DMS79 treated with DMSO at 0.1 percent for 48 hours (cell line): ENCODE measurements at places on chromosomes 2 and 18.

DNA sequence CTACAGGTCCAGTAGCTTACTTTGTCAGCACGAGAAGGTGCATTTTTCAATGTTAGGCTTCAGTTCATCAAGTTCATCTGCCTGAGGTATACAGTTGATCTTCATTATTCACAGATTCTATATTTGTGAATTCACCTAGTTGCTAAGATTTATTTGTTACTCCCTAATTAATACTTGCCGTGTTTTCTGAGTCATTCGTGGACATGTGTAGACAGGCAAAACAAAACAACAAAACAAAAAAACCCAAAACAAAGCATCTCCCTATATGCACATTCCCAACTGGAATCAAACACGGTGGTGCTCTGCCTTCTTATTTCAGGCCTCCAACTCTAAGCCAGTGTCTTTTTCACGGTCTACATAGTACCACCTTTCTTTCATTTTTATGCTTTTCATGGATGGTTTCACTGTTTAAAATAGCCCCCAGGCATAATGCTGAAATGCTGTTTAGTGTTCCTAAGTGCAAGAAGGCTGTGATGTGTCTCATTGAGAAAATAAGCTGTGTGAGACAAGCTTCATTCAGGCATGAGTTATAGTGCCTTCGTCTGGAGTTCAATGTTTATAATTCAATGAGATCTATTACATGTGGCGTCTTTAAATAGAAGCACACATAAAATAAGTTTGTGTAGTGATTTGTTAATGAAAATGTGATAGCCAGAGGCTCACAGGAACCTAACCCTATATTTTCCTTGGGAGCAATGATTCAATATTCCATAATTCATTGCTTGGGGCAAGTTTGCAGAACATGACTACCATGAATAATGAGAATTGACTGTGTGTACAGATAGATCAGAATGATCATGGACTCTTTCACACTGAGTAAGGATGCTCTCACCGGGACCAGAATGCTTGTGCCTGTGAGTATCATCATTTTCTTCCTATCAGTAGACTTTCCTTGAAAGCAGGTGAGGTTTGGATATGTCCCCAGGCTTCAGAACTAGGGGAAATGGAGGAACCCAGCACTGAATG is 24.6 kb downstream of the ITGB6 start:
- DNase-seq, result no peak

DNA sequence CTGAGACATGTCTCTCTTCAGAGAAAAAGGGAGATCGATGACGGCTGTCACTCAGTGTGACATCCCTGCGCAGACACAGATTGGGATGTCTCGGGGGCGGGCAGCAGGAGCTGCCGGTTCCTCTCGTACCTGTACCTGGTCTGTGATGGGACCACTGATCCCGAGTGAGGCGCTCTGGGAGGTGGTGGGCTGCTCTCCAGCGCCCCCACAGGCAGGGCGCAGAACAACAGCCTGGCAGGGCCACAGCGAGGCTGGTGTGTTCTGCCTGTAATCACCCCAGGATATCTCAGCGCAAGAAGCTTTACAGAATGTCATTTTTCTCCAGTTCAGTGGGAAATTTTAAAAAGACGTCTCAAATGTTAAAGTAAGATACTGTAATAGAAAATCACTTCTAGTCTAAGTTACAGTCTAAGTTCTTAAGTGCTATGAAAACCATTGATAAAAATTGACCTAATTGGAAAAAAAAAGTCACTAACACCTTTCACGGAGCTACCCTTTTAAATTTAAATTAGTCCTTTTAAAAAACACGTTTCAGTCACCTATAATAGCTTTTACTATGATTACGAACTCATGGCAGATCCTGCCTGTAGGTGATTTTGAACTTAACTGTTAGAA is 189.8 kb downstream of the SNTG2 start:
- no peak for DNase-seq

DNA sequence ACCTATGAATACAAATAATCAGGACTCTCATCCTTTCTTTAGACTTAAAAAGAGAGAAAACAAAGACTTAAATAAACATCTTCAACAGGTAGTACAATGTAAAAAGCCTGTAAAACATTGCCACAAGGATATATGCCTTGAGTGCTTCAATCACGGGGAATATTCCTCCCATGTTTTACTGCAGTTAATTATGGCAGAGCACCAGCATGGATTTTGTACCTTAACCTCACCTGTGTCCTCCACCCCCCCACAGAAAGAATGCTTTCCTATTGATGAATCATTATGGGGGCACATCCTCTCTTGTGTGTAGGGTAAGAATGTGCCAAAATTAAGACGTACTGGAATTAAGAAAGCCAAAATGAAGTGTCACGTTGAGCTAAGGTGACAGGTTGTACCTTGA is 189.9 kb upstream of the FOSL2 start:
- no peak for DNase-seq

DNA sequence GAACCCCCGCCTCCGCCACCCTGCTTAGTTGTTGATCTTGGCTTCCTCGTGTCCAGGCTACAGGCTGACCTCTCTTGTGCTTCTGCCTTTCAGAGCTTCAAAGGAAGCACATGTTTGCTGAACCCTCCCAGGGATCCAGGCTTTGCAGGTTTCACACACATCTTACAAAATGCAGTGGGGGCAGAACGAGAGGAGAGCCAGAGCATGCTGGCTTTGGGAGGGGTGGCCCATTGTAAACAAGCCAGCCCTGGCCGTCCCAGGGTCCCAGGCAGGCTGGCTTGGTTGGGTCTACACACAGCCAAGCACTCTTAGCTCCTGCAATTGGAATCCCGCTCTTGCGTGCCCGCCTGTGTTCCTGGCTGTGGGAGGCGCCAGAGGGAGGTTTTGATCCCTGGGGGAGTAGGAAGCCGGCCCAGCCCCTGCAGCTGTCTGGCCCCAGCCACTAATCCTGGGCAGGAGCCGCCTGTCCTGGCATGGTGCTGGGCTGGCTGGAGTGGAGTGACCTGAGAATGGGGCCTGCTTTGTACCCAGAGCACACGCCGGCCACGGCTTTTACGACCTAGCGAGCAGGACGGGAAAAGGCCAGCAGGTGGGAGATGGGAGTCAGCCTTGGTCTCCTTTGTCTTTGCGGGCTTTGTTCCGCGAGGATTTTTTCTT is 53.9 kb downstream of the SH3BP4 start:
- DNase-seq, result peak; percentile 76

DNA sequence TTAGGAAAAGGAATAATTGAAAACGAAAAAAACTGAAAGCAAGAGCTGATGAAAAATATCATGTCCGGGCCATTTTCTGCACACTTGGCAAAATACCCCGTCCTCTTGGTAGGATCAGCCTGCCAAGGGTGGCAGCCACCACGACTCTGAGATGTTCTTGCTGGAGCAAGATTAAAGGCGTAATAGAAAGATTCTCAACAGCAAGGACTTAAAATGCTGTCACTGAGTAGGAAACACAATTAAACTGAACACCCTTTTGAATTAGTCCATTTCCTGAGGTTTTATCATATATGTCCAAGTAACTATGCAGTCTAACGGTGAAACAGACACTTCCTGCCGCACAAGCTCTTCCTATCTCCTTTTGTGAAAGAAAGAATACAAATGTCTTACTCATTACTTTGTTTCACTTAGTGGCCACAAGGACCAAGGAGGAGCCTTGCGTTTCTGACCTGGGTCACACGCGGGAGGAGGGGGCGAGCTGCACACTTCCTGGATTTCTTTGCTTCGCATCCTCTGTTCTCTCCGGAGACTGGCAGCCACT is 222.7 kb downstream of the PIEZO2 start:
- DNase-seq, result no peak

- no peak for DNase-seq
These were observed 15.4 kb upstream of the DTNA start for GRCh38 chr18:34694591-34695165.

DNA sequence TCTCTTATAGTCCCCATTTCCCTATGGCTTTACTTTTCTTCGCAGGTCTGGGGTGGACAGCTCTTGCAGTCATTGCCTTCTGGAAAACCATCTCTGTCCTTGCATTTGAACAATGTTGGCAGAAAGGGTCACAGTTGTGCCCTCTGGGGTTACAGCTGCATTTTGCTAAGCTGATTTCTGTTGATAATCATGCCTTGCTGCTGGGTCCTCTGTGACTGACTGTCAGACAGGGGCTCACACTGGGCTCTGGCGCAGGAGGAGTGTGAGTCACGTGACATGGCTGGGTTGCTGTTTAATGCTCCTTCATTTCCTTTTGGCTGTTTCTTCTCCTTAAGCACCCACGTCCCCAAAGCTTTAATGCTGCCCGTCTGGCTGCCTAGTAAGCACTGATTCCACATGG is 196.6 kb upstream of the LHCGR start:
- no peak for DNase-seq

DNA sequence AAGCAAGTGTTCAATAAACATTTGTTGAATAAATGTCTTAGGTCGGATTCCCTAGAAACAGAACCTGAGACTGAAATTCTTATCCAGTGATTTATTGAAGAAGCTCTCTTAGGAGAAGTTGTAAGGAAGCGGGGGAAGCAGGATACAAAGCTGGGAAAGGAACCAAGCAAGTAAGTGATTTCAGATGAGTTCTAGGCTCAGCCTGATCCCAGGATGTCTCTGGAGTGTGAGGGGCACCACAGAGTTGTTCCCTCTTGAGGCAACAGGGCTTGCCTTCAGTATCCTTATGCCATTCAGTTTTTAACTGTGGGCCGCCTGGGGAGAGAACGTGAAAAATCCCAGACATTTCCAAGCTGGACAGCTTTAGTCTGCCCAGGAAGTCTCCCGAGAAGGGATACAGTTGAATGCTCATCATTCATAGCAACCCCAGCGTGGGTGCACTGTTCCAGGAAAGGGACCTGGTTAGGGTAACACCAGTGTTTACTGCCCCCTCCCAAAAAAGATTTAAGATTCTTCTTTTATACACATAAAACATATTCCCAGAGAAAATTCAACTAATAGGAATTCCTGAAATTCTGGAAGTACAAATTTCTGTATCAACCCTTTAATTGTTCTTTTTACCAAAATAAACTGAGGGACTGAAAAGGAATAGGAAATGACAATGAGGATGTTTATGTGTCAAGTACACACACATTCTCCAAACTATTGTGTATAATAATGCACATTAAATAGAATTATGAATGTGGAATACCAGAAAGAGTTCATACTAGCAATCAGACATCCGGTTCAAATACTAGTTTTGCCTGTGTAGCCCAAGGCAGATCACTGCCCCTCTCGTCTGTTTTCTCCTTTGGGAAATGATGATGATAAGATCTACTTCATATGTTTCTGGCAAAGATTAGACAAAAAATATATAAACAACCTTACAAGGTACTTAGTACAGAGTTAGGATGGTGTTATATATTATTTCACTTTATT is 592.1 kb upstream of the CDH2 start:
- no peak for DNase-seq

DNA sequence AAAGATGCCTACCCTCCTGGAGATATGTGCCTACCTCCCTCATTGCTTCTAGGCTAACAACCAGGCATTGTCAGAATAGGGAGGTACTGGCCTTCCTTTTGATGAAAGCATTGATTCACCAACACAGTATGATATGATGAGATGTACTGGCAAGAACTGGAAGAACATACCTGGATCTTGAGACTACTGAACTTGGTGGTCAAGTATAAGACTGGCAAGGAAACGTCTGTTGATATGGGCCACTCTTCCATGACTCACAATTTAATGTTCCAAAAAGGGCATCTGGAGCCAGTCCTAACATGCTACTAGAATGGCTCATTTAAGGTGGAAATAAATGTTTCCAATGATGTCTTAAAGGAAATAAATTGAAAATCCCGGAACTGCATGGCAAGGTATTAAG is 18.1 kb downstream of the DTNB start:
- DNase-seq, result no peak

GRCh38 chr18:49690312-49690711 is 123.0 kb downstream of the ACAA2 start:
- DNase-seq, result no peak

DNA sequence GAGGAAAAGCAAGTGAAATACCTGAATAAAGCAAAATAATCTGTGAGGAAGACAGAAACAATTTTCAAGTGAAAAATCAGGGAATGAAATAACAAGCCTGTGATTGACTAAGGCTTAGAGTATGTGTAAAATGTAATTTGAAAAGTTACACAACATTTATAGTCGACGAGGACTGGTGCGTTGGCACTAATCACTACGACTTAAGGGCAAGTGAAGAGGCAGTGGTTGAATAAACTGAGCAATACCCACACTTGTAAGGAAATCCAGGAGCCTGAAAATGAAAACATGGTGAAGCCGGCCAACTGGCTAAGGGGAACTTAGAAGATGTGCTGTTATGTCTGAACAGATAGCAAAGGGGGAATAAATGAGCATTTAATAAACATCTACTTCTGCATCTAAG is 13.4 kb downstream of the DOK1 start:
- DNase-seq, result no peak

- DNase-seq, result no peak
These were observed 30.9 kb downstream of the PRPF40A start for GRCh38 chr2:152686321-152686720.

DNA sequence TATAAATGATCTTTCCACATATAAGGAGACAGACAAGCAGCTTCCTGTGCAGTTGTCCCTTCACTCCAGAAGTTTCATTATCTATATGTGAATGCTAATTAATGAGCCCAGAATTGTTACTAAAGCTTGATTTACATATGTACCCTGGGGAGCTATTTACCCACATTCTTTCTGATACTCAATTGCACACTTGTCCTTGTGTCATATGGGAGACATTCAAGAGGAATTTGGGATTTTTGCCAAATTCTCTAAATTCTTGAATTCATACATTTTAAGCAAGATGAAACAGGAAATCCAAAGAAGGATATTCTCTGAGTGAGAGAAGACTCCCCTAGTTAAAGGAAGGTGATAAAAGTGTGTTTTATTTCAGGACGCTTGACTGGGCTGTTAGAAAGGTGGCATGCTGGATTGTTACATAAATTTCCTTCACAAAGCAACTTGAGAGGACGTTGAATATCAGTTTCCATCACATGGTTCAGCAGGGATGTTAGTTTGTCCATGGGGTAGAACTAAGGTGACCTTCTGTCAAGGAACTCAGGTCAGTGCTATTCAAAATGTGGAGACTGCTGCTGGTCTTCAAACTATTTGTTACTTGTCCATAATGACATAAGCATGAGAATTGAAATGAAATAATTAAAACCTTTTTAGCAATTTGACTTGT is 368.2 kb downstream of the IRS1 start:
- no peak for DNase-seq

- no peak for DNase-seq
These were observed 178.8 kb downstream of the ICOS start for GRCh38 chr2:204115137-204116056.

GRCh38 chr2:71798266-71799012 is 345.1 kb downstream of the DYSF start:
- DNase-seq, result no peak

GRCh38 chr2:108988796-108989713 is at the start of gene EDAR:
Gene EDAR (minus strand): TSS chr2:108989220. CDS start chr2:108931014, 58,206 bp downstream.
- DNase-seq, result peak; percentile 67

DNA sequence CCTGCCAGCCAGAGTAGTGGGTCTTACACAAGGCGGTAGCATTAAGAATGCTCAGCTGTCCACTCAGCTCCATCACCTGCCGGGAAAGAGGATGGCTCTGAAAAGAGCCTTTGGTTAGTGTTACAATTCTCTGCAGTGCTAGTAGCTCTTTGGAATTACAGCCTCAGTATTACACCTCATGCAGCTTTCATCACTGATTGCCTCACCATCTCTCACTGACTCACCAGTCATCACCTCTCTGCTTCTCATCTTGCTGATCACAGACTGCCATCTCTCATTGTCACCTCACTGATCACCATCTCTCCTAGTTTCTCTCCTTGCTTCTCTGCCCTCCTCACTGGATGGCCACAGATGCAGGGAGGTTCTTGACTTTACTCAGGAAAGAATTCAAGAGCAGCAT is 573.5 kb upstream of the SETBP1 start:
- no peak for DNase-seq

- no peak for DNase-seq
These were observed 46.7 kb downstream of the PUM2 start for GRCh38 chr2:20303966-20304365.

- DNase-seq, result no peak
These were observed 6.5 kb upstream of the SMAD2 start for GRCh38 chr18:47936952-47937351.
